ENCODE measurements at places on chromosomes 1 and 21.

DNA sequence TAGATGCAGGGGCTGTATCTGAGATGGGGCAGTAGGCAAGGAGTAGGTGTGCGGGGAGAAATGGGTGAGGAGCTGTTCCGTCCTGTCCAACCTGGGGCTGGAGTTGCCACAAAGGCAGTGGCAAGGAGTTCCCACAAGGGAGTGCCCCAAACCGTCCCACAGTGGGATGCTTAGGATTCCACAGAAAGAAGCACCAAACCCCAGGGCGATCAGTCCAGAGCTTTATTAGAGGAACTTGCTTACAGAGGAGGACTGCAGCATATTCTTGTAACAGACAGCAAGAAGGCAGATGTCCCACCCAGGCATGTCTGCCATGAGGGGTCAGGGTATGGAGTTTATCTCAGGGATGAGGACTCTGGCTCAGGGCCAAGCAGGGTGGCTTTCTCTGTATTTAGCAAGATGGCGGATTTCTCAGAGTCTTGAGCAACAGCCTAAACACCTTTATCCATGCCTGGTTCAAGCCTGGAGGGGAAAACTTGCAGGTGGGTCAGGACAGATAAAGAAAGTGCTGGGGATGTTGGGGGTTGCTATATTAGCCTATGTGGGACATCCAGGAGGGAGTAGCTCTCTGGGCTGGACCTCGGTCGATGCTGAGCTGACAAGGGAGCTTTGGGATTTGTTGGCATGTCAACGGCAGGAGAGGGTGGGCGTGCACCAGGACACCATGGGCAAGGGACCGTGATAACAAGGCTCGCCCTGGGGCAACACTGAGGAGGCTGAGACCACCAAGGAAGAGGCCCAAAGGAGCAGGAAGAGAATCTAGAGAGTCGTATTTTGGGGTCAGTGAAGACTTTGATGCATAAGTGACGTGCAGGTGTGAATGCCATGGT, 32.8 kb downstream of the OBSCN start:
- no peak for DNase-seq

GRCh38 chr1:114428083-114428754, 82.8 kb downstream of the TRIM33 start:
- DNase-seq = no peak

GRCh38 chr1:246365708-246366107, 141.4 kb downstream of the SMYD3 start:
- no peak for DNase-seq

DNA sequence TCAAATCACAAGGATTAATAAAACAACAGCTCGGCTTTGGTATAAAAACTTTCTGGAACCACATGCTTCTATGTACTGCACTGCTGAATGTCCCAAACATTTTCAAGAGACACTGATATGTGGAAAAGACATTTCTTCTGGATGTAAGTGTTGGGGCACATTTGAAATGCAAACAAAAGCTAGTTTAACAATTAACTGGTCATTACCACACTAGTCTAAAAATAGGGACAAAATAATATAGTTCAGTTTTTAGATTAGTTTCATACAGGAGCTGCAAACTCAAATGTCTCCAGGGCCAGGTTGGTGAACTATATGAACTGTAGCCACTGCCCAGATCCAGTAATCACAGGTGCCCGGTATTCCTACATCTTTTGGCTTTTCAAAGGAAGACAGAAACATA, 3.2 kb downstream of the IL23R start:
- no peak for DNase-seq

DNA sequence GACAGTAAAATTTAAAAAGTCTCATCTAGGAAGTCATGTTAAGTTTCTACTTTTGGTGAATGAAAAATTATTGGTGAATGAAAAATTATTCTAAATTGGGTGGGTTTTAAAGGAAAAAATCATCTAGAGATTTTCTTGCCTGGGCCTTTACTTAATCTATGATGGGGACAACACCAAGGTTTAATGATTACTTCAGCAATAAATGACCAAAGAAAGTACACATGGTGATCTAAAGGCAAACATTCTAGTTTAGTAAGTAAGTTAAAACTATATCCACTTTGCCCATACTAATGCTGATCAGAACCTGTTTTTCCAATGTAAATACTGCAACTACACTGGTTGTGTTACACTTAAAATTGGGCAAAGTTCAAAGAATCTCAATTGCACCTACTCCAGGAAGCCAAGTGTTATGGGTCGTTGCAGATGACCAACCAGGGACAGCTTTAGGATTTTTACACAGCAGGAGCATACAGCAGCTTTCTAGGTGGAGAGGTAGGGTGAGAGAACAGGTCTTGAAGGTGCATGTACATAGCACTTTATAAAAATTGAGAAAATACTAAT, 14.6 kb upstream of the RPL5 start:
- no peak for DNase-seq

DNA sequence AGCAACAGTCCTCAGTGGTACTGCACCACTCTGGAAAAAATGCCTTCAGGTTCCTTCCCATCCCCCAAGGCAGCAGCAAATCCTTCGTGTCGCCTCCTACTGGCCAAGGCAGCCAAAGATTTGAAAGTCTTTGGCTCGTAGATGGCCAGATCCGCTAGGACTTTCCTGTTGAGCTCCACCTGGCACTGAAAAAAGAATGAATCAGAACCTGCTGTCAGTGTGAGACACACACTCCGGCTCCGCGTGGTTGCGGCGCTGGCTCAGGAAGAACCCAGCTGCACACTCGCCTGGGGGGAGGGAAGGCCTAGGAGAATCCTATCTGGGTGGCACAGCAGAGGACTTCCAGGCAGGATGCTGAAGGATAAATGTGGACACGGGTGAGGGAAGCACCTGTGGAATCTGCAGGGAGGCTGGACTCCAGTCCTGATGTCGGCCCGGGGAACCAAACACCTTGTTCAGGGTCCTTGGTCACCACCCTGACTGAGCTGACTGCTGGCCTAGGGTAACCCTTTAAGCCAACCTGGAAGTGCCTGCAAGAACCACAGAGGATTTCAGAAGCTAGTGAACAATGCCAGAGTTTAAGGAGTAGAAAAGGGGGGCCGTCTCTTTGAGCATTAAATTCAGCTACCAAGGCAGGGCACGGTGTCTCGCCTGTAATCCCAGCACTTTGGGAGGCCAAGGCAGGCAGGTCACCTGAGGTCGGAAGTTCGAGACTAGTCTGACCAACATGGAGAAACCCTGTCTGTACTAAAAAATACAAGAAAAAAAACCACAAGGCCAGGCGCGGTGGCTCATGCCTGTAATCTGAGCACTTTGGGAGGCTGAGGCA, 3.2 kb upstream of the CCNL2 start:
- DNase-seq = peak; percentile 13

DNA sequence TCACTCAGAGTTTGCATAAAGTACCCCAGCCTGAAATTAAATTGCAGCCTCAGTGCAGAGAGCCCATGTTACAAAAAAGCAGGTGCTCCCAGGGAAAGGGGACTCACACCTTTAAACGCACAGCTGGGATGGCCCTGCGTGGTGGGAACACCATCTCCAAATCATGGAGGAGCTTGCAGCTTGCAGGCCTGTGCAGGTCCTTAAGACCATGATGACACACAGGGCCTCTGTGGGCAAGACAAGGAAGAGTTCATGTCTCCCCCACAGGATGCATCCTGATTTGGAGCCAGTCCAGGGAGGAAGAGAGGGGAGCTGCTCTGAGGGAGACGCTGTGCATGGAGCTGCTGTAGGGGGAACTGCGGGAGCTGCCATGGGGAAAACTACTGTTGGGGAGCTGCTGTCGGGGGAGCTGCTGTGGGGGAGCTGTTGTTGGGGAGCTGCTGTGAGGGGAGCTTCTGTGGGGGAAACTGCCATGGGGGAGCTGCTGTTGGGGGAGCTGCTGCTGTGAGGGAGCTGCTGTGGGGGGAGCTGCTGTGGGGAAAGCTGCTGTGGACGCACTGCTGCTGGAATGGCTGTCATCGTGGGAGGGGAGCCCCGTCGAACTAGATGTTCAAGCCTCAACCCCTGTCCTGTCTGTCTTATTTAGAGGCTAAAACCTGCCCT, 113.9 kb downstream of the MATN1 start:
- DNase-seq = no peak

- DNase-seq = no peak
Measured at GRCh38 chr1:155424091-155424490, 103.4 kb downstream of the RUSC1 start.

- DNase-seq = no peak
Measured at GRCh38 chr21:18529254-18529653, 125.7 kb upstream of the TMPRSS15 start.

- no peak for DNase-seq
Measured at GRCh38 chr1:34272152-34272551, 95.4 kb downstream of the C1orf94 start.

DNA sequence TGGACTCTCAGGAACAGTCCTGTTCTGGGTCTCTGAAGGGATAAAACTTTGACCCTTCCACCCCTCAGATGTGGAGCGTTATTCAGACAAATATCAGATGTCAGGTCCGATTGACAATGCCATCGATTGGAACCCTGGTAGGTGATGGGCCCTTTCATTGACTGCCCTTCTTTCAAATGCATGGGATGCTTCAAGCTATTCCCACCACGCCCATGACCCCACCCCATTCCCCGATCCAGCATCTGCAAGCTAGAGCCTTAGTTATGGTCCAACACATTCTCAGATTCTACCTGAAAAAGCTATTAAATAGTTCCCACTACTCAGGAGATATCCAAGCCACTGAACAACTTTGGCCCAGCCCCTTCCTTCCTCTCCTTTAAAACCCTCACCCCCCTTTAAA, 12.5 kb downstream of the POLR3GL start:
- DNase-seq = no peak

DNA sequence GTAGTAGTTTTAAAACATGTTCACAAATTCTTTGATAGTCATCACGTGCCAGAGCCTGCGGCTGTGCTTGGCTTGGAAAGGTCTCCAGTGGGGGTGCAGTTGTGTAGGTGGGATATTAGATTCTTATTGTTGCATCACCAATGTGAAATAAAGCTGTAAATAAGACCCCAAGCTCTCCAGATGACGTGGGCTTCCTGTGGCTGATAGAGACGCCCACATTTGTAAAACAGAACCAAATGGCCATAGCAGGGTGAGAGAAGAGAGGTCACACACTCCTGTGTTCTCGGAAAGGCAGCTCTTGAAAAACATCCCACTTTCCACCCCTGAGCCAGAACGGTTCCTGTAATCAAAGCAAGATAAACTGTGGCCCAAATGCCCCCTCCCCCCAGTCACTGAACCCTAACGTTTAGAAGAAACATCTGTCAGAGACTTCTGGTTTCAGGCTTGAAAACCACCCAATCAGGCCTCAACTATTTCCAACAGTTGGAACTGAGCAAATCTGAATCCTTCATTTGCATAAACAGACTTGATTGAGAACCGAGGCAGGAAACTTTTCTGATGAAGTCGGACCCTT, 6.6 kb upstream of the NTPCR start:
- DNase-seq = no peak

DNA sequence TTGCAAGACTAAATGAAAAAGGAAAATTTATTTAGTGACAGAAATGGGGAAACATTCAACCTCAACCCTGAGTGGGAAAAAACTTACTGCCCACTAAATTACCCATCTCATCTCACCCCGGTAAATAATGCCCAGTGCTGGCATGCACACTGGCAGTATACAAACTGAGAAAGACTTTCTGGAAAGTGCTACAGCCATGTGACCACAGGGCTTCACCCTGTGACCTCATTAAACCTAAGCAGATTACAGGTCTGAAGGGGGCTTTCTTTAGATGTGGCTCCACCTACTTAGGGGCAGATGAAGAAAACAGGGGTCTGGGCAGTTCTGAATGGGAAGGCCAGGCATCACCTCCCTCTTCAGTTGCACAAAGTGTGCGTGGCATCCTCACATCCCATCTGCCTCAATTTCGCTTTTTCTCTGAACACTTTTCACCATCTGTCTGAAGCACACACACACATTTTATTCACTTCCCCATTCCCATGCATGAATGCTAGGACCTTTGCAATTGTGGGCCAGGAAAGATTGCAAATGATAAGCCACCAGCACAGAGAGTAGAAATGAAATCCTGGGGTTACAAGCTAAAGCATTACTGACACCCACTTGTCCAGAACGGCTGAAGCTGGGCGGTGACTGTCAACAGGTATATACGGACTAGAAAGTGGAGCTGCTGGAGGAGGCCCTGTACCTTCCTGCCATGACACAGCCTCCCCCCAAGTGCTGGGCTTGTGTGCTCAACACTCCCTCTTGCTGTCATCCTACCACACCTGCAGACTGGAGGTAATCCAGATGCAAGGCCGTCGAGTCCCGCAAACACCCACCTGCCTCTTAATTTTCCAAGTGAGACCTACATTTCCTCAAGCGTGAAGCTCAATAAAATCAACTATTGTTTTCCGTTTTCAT, 2.7 kb downstream of the NADK start:
- no peak for DNase-seq

All from NCI-H1048 (cell line).